ENCODE measurements at places on chromosomes 13 and 19.

- DNase-seq = no peak
Measured at GRCh38 chr19:3513229-3514140, 7.4 kb downstream of the FZR1 start.

DNA sequence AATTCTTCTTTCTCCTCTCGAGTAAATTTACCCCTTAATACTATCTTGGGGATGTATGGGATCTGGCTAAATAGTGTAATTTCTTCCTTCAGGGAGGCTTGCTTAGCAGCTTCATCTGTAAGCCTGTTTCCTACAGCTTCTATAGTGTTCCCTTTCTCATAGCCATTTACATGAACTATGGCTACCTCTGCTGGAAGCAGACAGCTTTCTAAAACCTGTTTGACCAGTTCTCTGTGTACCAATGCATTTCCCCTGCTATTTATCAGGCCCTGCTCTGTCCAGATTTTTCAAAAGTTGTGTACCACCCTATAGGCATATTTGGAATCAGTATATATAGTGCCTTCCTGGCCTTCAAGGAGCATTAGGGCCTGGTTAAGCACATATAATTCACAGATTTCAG, 113.6 kb upstream of the PCDH9 start:
- DNase-seq = no peak

DNA sequence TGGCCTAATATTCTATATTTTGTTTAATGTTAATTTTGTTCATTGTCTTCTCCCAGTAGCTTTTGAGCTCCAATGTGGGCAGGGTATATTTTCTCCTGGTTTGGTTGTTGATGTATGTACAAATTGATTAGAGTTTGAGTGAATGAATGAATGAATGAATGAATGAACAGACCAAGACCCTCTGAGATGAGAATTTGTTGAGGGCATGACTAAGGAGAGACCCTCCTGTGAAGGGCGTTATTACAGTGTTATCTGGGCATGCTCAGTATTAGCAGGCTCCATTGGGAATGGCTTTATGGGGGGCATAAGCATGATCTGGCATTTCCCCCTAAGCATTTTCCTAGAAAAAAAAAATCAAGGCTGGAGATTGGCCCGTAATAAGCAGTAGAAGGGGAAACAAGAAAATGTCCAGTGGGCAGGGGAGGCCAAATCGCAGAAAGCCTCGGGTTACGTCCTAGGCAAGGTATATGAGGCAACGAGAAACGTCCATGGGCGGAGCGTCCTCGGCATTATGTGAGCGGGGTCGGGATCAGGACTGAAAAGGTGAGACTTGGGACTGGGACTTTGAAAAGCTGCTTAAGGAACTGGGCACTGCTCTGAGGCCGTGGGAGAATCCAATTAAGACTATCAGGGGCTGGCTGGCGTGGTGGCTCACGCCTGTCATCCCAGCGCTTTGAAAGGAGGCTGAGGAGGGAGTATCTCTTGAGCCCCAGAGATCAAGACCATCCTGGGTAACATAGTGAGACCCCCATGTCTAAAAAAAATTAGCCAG, 904 bp upstream of the ARHGAP33 start:
- DNase-seq = no peak

GRCh38 chr13:97234742-97235141, 12.6 kb downstream of the MBNL2 start:
- no peak for DNase-seq

DNA sequence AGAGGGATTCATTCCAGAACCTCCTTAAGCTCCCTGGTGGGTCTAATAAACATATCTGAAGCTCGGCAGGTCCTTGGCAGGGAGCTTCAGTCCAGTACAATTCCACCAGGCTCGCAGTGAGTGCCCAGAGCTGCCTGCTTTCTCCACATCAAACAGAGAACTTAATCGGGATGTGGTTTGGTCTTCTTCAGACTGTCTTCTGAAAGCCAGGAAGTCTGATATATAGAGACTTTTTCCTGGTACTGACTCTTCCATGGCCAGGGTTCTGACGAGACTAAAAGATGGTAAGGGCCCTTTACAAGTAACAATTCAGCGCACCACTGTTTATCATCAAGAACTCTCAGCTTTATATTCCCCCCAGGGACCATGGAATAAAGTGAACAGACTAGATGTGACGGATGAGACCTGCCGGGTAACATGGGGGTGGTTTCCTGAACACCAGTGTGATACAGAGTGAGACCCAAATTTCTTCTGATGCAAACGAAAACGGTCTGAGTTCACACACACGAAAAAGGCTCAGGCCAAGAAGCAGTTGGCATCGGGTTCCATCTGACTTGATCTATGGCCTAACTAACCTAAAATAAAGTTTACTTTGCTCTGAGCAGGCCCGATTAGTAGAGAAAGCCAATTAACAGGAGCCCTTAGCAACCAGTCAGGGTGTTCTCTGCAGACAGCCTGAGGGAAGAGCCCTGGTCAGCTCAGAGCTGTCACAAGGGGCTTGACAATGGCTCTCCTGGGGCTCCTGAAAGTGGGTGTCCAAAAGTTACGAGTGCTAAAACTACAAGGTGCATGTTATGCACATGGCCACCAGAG, 29.0 kb downstream of the RANBP3 start:
- no peak for DNase-seq

GRCh38 chr19:18203408-18203862, 407 bp downstream of the RAB3A start:
- no peak for DNase-seq
